ENCODE measurements at places on chromosomes 1 and 21.

- peak; percentile 48 for DNase-seq
- H3K27me3 ChIP-seq = no peaks in the 10 kb centered on the region
- H3K4me1 ChIP-seq = no peaks in the 10 kb centered on the region
- H3K36me3 ChIP-seq = peaks cover 6% of the 10 kb centered on the region
Observed at GRCh38 chr1:115052454-115053083, 22.9 kb downstream of the TSHB start.

GRCh38 chr1:12372180-12372579, 142.3 kb downstream of the VPS13D start:
- no peak overlapping the region for H3K27ac ChIP-seq
- DNase-seq = no peak
- H3K27me3 ChIP-seq = no peaks in the 10 kb centered on the region
- H3K36me3 ChIP-seq = peaks cover 25% of the 10 kb centered on the region
- H3K4me1 ChIP-seq = peaks cover 24% of the 10 kb centered on the region

DNA sequence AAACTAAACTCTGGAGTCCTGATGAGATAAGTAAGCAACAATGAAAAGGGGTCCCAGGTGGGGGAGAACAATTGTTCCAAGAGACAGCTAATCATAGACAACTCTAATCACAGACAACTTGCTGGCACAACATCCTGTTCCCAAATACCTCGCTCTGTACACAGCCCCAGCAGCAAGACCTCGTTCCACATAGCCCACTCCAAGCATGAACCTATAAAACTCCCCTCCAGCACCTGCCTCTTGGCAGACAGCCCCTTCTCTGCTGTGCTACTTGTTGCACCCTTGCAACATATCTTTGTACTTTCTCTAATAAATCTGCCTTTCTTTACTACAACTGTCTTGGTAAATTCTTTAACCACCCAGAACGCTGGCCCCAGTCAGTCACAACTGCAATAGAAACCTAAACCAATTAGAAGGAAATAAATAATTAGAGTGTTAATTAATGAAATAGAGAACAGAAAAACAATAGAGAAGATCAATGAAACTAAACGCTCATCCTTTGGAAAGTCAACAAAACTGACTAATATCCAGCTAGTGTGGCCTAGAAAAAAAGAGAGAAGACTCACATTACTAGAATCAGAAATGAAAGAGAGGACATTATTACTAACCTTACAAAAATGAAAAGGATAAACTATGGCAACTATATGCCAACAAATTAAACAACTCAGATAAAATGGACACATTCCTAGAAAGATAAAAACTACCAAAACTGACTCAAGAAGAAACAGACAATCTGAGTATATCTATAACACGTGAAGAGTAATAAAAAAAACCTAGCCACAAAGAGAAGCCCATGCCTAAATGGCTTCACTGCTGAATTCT, 36.1 kb downstream of the LRRC40 start:
- H3K27ac ChIP-seq = peak overlapping the region; percentile 68
- no peak overlapping the region for H3K4me3 ChIP-seq
- peaks cover 20% of the 10 kb centered on the region for H3K36me3 ChIP-seq
- peaks cover 16% of the 10 kb centered on the region for H3K4me1 ChIP-seq
- no peaks in the 10 kb centered on the region for H3K27me3 ChIP-seq

DNA sequence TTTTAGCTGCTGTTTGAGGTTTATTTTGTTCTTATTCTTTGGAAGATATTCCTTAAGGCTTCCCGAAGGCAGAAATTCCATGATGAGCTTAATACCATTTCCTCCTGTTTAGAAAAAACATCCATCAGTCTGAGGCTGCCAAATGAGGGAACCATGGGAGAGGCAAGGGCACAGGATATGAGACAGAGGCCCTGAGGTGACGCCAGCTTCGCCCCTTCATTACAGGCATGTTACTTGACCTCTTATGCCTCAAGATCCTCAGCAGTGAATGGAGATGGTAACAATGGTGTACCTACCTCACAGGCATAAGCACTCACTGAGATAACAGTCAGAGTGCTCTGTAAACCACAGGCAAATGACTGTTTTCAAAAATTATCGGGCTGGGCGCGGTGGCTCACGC, 93.6 kb downstream of the RAVER2 start:
- H3K4me1 ChIP-seq = peaks cover 3% of the 10 kb centered on the region
- DNase-seq = no peak
- peaks cover 24% of the 10 kb centered on the region for H3K36me3 ChIP-seq
- no peak overlapping the region for H3K4me3 ChIP-seq
- H3K27me3 ChIP-seq = no peaks in the 10 kb centered on the region

- H3K36me3 ChIP-seq = no peaks in the 10 kb centered on the region
- no peak overlapping the region for H3K4me3 ChIP-seq
- H3K4me1 ChIP-seq = no peaks in the 10 kb centered on the region
- no peak for DNase-seq
Observed at GRCh38 chr1:199945591-199945990, 81.9 kb upstream of the NR5A2 start.

DNA sequence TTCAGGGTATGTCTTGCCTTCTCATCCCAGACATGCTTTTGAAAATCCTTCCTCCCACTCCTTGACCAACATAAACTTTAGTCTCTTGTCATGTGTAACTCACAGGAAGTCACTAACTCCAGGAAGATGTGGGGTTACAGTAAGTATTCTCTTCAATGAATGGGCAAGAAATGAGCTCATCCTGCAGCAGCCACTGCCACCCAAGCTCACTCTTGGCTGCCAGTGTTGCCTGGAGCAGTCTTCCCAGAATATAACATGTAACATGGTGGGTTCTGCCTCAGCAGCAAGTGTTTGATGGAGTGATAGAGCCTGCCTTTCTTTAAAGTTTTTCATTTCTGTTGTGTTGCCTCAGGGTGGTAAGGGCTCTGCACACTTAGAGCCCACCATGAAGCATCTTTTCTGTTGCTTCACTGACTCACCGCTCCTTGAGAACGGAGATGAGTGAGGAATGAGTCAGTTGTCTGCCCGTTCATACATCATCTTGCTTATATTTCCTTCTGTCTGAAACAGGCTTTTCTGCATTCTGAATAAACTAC, 187.0 kb downstream of the TPR start:
- no peak for DNase-seq
- H3K36me3 ChIP-seq = no peaks in the 10 kb centered on the region
- no peak overlapping the region for H3K27ac ChIP-seq
- H3K27me3 ChIP-seq = no peaks in the 10 kb centered on the region

- H3K27me3 ChIP-seq = peaks cover 7% of the 10 kb centered on the region
- H3K36me3 ChIP-seq = peaks cover 13% of the 10 kb centered on the region
- no peak overlapping the region for H3K27ac ChIP-seq
- peaks cover 49% of the 10 kb centered on the region for H3K4me1 ChIP-seq
Observed at GRCh38 chr1:34850382-34850781, 9.2 kb downstream of the SMIM12 start.

GRCh38 chr1:22452481-22452957, 868 bp downstream of the ZBTB40 start:
- H3K27me3 ChIP-seq = no peaks in the 10 kb centered on the region
- peak overlapping the region; percentile 94 for H3K27ac ChIP-seq
- DNase-seq = no peak
- peak overlapping the region; percentile 89 for H3K4me3 ChIP-seq
- peaks cover 37% of the 10 kb centered on the region for H3K4me1 ChIP-seq

DNA sequence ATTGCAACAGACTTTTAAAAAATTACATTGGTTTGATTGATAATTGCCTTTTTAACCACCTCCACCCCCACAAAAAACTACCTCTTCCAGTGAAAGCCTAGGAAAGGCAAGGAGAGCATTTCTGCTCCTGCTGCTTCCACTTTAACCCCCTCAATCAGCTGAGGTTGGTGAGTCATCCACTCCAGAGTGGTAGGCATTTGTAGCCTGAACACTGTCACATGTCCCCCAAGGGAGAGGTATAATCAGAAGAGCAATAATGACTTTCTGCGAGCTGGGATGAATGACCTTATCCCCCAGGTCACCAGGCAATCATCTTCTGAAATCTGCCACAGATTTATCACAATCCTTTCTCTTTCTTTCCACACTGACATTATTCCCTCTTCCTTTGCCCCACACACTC, 126.6 kb upstream of the CAMK1G start:
- peaks cover 15% of the 10 kb centered on the region for H3K27me3 ChIP-seq
- H3K36me3 ChIP-seq = no peaks in the 10 kb centered on the region
- no peak for DNase-seq
- H3K4me3 ChIP-seq = no peak overlapping the region
- H3K27ac ChIP-seq = no peak overlapping the region

DNA sequence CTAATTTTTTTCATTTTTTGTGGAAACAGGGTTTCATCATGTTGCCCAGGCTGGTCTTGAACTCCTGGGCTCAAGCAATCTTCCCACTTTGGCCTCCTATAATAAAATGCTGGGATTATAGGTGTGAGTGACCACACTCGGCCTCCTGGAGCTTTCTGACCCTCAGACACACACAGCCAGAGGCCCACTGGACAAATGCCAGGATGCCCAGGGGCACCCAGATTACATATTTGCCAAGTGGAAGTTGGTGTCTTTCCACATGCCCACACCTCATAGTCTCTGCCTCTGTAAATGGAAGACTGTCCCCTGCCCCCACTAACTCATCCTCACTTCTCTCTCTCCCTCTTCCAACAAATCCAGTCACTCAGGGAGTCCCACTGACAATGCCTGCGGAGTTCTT, 63.4 kb upstream of the LRP8 start:
- DNase-seq = no peak
- no peaks in the 10 kb centered on the region for H3K4me1 ChIP-seq
- no peaks in the 10 kb centered on the region for H3K36me3 ChIP-seq
- no peak overlapping the region for H3K4me3 ChIP-seq

GRCh38 chr21:19998453-19998852, 999.8 kb upstream of the NCAM2 start:
- H3K27ac ChIP-seq = no peak overlapping the region
- H3K36me3 ChIP-seq = no peaks in the 10 kb centered on the region
- peaks cover 4% of the 10 kb centered on the region for H3K4me1 ChIP-seq
- H3K27me3 ChIP-seq = no peaks in the 10 kb centered on the region
- DNase-seq = no peak
- H3K4me3 ChIP-seq = no peak overlapping the region

DNA sequence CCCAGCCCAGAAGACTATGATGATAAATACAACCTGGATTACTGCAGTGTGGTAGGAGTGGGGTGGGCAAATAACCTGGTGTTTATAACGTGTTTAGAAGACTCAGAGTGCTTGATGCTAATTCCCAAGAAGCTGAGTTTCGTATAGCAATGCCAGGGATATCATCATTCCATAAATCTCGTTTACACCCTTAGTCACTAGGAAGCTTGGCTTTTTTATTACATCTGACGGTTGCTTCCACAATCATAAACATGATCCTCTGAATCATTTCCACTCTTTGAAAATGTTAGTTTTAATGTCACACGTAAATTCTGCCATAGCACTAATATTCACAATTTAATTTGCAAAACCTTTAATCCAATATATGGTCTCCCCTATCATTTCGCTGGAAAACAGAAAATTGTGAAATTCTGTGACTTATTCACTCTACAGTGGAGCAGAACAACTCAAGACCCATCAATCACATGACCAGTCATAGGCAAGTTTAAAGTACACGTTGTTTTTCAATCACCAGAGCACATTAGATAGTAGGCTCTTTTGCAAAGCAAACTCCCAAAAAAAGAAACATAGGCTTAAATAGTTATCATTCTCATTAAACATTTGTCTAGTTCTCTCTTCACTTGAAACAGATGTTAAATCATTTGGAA, 321.0 kb downstream of the LTN1 start:
- no peaks in the 10 kb centered on the region for H3K27me3 ChIP-seq
- H3K4me1 ChIP-seq = no peaks in the 10 kb centered on the region
- no peak overlapping the region for H3K27ac ChIP-seq
- DNase-seq = no peak

DNA sequence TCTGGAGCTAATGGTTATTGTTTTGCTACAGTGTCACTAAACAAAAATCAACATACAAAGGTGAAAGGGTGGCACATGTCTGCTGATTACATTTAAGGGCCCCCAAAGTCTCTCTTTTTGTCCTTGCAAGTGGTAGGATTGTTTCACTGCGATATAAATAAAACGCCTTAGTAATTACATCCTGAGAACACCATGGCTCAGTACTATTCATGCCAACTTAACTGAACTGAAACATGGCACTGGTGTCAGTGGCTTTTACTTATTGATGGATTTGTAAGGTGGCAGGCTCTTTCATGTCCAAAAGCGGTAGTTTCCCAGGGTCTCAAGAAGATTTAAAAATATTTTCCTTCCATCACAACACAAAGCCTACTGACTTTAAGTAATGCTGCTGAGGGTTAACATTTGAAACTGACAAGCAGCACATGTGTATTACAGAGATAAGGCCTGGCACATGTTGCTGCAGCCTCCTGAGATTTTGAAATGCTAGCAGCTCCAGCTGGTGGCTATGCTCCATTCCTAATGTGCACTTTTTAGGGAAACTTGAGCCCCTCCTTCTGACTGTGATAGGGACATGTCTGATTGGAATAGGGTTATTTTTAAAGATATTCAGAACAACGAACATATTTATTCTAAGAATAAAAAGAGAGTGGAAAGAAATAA, 86.8 kb downstream of the ATP1B1 start:
- H3K27me3 ChIP-seq = no peaks in the 10 kb centered on the region
- peaks cover 8% of the 10 kb centered on the region for H3K36me3 ChIP-seq
- no peak overlapping the region for H3K4me3 ChIP-seq
- DNase-seq = no peak
- H3K27ac ChIP-seq = no peak overlapping the region
- peaks cover 3% of the 10 kb centered on the region for H3K4me1 ChIP-seq

DNA sequence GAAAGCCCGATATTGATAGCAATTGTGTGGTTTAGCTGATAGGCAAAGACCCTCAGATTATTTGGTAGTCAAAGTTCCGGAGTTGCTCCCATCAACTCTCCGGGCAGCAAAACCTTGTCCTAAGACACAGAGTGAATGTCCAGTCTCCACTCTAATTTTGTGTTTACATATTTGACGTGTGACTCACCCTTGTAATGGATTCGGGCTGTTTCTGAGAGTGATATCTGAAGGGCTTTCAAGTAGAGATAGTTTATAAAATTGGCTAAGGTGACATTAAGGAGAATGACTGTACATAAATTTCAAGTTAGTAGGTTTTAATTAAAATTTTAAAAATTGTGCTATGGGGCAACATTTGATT, 154.2 kb downstream of the CNIH3 start:
- H3K4me1 ChIP-seq = peaks cover 15% of the 10 kb centered on the region
- no peak overlapping the region for H3K27ac ChIP-seq
- H3K27me3 ChIP-seq = peaks cover 8% of the 10 kb centered on the region
- no peak for DNase-seq

GRCh38 chr1:107739651-107740050, 225.3 kb downstream of the VAV3 start:
- no peak overlapping the region for H3K4me3 ChIP-seq
- no peak overlapping the region for H3K27ac ChIP-seq
- H3K4me1 ChIP-seq = no peaks in the 10 kb centered on the region
- H3K27me3 ChIP-seq = no peaks in the 10 kb centered on the region
- DNase-seq = no peak
- no peaks in the 10 kb centered on the region for H3K36me3 ChIP-seq

DNA sequence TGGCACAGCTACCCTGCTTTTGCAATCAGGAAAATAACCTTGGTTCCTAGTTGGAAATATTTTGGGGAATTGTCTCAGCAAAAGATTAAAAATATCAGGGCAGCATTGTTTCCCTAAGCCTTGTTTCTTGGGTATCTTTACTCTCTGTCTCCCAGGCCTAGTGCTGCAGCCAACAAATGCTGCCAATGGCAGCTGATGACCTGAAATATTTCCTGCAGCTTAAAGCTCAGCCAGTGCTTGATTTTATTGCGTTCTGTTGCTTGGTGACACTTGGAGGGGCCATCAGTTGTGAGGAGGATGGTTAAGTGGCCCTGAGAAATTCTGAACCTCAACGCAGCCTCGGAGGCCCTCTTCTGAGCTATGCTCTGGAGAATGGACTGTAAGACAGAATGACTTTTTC, 59.4 kb upstream of the B3GALT5 start:
- H3K27me3 ChIP-seq = no peaks in the 10 kb centered on the region
- H3K4me3 ChIP-seq = no peak overlapping the region
- H3K27ac ChIP-seq = no peak overlapping the region

- H3K27me3 ChIP-seq = no peaks in the 10 kb centered on the region
- H3K36me3 ChIP-seq = peaks cover 11% of the 10 kb centered on the region
- H3K4me3 ChIP-seq = no peak overlapping the region
- no peak for DNase-seq
Observed at GRCh38 chr1:230112782-230113181, 45.7 kb downstream of the GALNT2 start.
